T1000 (cell line): ENCODE measurements at places on chromosomes 11 and 22.

DNA sequence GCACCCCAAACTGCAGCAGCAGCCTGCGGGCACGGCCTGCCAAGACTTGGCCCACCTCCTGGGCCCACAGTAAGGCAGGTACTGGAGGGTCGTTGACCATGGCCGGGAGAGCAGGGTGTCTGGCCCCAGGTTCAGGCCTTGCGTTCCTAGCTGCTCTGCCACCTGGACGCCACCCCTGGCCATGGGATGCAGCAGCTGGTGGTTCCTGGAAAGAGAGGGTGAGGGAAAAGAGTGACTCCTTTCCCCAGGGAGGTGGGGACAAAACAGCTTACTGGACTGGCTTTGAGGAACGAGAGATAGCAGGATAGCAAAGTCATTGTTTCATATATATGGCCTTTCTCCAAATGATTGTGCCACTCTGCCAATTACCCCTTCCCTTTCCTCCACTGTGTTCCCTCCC, 1.8 kb downstream of the BSCL2 start:
- no peak for DNase-seq

DNA sequence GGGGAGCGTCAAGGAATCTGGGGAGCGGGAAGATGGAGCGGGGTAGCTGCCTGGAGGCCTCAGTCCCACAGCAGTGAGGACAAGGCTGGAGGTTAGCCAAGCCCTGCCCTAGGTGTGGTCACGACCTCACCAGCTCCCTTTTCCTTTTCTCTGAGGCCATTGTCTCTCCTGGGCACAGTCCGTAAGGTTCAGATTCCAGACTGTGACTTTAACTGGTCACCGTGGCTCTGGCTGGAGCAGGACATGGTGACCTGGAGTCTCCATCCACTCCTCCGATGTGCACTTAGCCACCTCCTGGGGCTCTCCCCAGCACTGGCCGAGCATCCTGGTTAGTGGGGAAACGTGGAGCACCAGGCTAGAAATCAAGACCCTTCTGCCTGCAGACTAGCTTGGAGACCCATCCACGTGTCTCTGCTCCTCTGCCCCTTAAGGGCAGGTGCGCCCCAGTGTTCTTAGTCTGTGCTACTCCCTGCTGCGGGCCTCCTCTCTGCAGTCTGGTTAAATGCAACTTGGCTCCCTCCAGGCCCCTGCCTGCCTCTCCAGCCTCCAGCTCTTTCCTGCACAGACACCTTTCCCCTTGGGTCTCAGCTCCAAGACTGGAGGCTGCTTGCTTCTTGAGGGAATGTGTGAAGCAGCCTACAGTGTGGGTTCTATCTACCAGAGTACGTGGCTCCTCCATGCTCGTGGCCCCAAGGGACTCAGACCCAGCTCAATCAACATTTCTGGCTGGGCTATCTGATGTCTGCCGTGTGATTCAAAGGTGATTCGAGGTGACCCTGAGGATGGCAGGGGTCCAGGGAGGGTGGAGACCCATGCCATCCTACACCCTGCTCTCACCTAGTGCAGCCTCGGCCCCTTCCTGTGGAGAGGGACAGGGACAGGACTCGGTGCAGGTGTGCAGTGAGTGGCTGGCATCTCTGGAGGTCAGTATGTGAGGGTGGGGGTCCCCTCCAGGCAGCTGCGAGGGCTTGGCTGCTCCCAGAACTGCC, 5.2 kb downstream of the SLC25A1 start:
- DNase-seq: no peak

- DNase-seq: no peak
Observed at GRCh38 chr11:72673943-72674828, at the start of gene PDE2A. Gene PDE2A (minus strand): TSS chr11:72674422. CDS start chr11:72674207, 215 bp downstream.

DNA sequence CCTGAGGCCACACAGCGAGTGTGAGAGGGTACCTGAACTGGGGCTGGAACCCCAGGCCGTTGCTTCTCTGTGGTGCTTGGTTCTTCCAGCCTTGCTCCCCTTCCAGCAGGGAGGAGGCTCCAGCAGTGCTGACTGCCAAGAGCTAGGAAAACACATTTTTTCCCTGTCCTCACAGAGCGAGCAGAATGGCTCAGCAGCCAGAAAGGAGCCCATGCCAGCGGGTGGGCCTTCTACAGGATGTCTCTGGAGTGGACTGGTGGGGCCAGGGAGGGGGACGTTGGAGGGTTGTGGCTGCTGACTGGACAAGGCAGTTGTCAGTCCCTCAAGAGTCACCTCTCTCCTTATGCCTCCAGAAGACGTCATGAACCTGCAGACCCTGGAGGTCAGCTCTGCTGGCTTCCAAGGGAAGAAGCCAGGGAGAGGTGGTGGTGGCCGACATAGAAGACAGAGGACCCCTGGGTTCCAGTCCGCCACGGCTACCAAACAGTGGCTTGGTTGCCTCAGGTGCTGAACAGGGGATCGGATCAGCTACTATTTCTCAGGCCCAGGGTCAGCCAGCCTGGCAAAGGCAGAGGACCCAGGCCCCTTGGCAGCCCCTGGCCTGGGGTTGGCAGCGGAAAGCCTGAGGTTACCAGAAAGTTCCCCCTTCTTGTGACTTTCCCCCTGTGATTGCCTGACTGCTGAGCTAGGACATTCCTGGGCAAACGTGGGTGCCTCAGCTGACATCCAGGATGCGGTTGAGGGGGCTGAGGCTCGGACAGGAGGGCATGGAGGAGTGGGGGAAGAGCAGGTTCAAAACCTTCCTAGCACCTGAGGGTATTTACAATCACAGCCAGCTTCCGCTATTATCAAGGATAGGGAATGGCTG, 3.7 kb downstream of the MAFF start:
- DNase-seq: no peak

GRCh38 chr11:119459293-119459976, 36.5 kb upstream of the THY1 start:
- no peak for DNase-seq

DNA sequence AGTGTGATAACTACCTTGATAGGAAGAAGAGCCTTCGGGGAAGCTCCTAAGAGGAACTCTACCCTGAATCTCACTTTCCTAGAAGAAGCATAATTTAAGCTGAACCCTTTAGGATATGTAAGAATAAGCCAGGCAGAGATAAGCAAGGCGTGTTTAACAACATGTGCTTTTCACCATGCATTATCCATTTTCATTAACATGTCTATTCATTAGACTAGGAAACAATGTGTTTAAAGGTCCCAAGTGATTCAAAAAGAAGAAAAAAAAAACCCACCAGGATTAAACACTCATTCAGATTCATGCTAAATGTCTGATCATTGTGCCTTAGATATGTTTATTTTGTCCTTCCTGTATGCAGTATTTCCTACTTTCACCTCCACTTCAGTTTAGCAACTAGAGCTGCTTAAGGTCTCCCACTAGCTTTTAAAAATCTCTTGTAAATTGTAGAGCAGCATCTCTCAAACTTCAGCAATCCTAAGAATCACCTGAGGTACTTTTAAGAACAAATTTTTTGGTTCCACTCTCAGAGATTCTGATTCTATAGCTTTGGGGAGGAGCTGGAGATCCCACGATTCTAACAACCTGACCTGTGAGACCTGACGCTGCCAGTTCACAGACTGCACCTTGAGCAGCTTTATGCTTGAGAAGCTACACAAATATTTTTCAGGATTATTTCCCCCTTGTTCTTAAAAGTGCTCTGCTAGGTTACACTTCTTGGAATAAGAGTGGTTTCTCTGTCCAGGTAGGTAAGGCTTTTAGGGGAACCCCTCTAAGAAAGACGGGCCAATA, 955.4 kb upstream of the CCDC90B start:
- no peak for DNase-seq

GRCh38 chr11:46808799-46809431, 37.2 kb downstream of the CKAP5 start:
- DNase-seq: no peak

GRCh38 chr22:24685531-24686190, 82.7 kb downstream of the GGT1 start:
- DNase-seq: no peak

GRCh38 chr11:17519061-17519885, 24.9 kb downstream of the USH1C start:
- DNase-seq: no peak

- DNase-seq: peak; percentile 54
Observed at GRCh38 chr11:66068154-66068821, 1.8 kb upstream of the PACS1 start.

DNA sequence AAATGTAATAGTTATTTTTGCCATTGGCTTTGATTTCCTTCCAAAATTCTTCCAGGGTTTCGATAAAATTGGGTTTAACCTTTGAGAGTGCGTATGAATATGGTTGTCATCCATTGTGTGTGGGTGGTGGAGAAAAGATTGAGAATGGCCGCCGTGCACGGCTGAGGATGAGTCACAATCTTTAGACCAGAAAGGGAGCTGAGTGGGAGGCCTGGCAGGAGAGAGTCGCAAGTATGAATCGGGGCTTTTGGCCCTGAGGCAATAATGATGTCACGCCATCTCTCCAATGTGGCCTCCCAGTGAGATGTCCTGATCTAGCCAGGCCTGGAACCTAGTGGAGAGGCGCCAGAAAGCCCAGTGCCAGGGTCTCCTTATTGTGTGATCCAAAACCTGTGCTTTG, 33.1 kb upstream of the SMPD1 start:
- DNase-seq: peak; percentile 72

DNA sequence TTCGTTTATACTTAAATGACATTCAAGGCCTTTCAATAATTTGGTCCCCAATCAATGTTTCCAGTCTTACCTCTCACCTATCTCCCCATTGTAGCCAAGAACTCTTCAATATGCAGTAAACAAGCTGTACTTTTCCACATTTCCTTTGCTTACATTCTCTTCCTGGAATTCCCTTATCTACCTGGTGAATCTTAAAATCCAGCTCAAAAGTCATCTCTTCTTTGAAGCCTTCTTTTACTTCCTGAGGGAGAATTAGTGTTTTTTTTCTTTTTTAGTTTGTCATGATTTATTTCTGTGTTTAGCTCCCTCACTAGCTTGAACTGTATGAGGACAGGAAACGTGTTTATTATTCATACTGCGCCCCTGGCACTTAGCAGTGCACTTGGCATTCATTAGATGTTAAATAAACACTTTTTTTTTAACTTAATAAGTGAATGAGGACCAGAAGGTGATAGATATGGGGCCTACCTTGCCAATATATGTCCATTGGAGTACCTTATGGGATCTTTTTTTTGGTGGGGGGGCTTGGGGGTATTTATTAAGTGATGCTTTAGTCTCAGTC, 4.9 kb upstream of the PTS start:
- no peak for DNase-seq

GRCh38 chr11:20760811-20761210, 91.4 kb downstream of the NELL1 start:
- no peak for DNase-seq

DNA sequence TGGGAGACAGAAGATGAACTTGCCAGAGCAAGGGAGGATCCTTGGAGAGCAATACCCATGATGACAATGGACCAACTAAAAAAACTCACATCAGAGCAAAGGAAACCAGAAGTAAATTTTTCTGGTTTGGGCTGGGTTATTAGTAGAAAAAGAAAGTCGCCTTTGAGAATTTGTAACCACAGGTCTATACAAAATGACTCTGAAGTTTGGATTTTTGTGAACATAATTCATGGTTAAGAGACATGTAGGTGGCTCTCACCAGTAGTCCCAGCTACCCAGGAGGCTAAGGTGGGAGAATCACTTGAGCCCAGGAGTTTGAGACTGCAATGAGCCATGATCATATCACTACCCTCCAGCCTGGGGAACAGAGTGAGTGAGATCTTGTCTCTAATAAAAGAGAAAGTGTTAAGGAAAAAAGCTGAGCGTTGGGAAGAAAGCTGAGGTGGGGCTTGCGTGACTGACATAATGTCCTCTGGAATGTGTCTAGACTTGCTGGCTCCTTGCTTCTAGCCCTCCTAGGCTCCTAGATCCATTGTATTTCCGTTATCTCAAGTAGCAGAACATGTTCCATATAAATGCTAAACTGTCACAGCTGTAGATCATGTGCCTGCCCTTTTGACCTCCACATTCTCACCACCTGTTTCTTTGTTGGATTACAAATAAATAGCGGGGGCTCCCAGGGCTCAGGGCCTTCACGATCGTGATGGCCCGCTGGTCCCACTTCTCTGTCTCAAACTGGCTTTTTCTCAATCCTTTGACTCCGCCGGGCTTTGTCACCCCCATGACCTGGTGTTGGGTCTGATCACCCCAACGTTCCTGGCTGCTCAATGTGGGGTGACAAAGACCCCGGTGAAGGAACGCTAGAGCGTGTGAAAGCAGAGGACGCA, 56.2 kb upstream of the SC5D start:
- no peak for DNase-seq

DNA sequence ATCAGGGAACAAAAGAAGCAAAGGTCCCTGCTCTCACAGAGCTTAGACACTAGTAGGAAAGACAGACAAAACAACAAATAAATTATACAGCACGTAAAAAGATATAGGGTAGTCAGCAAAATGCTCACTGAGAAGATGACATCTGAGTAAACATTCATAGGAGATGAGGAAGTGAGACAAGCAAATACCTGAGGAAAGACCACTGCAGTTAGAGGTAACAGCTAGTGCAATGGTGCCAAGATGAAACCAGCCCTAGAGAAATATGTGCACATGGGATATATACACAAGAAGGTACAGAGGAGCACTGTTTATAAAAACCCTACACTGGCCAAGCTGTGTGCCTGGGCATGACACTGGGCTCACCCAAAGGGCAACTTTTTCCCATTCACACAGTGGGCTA, 9.8 kb downstream of the CYP2R1 start:
- no peak for DNase-seq

DNA sequence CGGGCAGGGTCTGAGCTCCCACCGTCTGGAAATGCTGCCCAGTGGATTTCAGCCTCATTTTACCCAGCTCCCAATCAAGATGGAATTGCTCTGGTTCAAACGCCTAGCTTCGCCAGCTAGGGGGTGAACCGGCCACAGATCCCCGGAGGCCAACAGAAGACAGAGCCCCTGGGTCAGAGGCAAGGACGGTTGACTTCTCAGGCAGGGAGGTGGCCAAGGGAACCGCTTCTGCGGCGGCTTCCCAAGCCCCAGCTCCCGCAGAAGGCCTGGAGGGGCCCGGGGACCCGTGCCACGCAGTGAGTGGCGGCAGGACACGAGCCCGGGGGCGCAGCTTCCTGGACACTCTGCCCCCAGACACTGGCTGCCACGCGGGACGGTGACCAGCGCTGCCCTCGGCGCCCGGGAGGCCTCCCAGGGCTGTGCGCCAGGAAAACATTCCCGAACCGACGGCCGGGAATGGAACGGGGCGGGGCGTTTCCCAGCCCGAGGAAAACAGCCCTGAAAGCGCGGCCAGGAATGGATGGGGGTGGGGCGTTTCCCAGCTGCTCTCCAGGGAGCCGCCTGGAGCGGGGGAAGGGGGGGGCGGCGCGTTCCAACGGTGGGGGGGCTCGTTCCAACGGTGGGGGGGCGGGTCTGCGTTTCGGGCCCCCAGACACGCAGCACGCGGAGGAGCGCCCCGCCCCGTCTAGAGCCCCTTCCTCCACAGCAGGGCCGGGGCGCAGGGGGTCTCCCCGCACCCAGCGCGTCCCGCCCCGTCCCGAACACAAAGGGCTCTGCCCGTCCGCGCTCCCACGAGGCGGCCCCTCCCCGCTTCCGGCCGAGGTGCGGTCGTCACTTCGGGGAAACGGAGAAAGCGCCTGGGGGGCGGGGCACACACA, 13.5 kb upstream of the B4GALNT4 start:
- DNase-seq: peak; percentile 75
